COR-L47 (cell line): ENCODE measurements at places on chromosomes 1 and 21.

DNA sequence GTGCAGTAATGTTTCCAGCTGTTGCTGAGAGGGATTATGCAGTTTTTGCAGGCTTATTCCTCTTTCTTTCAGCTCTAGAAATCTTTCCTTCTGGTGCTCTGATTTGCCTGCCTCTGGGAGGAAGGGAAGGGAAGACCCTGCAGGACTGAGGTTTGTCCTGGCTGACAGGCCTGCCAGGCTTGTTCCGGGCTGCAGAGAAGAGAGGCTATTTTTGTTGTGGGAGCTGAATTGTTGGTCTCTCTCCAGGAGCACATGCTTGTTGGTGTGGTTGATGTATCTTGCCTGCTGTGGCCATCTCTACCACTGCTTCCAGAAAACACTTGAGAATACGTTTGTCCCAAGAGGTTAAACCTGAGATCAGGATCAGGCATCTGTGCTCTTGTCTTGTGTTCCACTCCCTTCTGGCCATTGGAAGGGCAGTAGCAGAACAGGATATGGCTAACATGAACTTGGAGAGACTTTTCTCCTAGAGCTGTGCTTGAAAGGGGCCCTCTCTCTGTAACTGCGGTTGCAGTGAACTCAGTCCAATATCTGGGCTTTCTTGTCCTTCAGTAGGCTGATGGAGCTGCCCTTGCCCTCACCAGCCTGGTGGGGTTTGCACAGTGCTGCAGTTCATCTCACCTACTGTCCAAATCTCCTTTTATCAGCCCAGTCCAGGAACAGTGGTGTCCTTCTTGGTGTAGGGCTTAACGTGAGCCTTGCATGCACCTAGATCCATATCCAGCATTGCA lies 21.5 kb upstream of the SLC25A34 start:
- no peak for DNase-seq

GRCh38 chr1:198117267-198117666 lies 39.5 kb upstream of the NEK7 start:
- no peak for DNase-seq

DNA sequence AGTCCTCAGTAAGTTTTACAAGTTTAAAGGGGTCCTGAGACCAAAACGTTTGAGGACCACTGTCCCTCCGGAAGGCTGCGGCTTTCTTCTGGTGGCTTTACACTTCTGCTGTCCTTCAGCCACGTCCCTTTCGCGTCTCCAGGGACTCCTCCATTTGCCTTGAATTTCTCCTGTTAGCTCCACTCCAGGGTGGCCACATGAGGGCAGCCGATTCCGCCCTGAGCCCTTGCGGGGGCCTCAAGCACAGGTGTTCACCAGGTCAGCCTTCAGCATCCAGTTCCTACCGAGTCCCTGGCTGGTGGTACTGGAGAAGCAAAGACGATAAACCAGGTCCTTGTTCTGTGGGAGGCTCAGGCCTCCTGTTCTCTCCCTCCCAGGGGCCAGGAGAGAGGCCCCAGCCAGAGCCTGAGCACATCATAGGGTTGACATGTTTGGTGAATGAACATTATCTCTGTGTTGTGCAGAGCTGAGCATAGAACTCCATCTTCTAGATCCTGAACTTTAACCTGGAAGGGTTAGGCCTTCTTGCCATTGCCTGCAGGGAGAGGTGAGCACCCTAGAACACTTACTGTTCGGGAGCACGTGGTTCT lies 27.4 kb upstream of the COQ8A start:
- peak; percentile 44 for DNase-seq

GRCh38 chr1:118881751-118882150 lies 106.4 kb downstream of the TBX15 start:
- DNase-seq: no peak

- no peak for DNase-seq
These were observed 145.0 kb upstream of the FGGY start for GRCh38 chr1:59151860-59152259.

DNA sequence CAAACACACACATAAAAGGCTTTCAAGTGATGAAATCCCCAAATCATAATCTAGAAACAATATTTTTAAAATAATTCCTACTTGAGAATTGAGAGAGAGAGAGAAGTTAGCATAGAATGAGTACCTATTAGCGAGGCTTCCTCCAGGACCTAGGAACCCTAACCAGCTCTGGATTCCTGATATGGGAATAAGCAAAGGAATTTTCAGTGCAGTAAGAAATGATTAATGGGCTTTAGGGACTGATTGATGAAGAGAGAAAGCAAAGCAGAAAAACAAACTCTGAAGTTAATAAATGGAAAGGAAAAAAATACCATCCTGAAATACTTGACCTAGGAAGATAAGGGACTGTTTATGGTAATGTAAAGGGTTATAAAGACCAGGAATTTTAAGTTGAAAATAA lies 60.6 kb downstream of the WARS2 start:
- DNase-seq: no peak

DNA sequence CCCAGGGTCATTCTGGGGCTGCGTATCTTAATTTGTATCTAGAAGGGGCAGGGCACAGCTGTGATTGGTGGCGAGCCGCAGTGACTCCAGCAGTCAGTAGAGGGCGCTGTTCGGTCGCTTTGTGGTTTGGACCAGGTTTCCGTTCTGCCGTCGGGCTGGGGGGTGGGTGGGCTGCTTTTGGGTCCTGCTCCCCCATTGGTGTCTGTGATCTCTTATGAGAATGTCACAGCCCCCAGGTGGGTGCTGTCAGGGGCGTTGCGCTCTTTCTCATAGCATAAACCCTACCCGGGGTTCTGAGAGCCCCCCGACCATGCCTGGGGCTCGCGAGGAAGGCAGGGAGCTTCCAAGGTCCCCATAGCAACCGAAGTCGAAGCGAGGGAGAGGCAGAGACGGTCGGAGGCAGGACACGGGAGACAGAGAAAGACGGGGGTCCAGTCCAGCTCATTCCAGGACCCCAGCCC lies 5.4 kb downstream of the TFF3 start:
- DNase-seq: peak; percentile 54

GRCh38 chr1:94709891-94710581 lies 110.1 kb upstream of the SLC44A3 start:
- no peak for DNase-seq

GRCh38 chr1:44543064-44543744 lies 131.1 kb downstream of the TMEM53 start:
- peak; percentile 75 for DNase-seq

DNA sequence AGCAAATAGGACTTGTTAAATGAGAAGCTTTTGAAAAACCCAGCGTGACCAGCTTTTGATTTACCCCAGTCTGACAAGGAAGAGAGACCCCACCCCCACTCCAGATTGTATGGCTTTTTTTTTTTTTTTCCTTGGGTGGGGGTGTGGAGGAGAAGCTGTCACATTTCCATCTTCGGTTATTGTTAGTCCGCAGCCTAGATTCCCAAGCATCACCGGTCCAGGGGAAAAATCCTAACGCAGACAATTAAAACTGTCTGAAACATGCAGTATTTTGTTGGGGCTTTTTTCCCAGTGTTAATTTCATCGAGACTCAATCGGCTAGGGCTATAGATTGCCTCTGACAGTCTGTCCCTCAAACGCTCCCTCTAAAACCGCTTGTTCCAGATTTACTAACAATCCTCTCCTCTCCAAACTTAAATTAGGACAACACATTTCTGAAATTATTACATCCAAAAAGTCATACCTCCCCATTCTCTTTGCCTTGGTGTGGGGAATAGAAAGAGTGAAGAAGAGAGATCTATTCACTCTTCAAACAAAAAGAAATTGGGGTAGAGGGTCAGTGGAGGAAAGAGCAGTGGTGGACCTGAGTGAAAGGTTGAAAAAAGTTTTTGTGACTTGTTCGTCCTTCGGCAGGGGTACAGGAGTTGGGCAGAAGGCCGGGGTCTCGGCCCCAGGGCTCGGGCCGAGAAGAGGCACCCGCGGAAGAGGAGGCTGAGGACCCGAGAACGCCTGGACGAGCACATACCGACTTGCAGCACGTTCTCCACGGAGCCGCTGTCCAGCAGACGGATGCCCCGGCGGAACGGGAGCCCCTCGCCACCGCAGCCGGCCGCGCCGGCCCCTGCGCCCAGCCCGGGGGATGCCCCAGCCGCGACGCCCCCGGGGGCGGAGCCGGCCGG lies 1.1 kb downstream of the ZSWIM5 start:
- DNase-seq: no peak

GRCh38 chr1:170410401-170411166 lies 121.4 kb upstream of the GORAB start:
- DNase-seq: no peak

DNA sequence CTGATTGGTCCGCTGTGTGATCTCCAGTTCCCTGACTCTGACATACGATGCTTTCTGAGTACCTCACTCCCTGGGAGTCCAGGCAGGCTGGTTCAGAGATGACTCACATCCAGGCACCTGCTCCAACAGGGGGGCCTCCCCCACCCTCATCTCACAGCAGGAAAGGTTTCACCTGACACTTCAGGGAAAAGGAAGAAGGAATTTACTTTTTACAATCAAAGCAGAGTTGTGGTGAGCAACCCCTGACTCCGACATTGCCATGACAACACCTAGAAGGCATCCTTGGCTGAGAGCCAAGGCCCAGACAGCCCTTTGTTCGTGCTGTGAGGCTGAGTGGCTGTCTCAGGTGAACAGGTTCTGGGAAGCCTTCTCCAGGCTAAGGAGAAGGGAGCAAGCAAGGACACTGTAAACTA lies 164.6 kb upstream of the GJB5 start:
- DNase-seq: peak; percentile 96

DNA sequence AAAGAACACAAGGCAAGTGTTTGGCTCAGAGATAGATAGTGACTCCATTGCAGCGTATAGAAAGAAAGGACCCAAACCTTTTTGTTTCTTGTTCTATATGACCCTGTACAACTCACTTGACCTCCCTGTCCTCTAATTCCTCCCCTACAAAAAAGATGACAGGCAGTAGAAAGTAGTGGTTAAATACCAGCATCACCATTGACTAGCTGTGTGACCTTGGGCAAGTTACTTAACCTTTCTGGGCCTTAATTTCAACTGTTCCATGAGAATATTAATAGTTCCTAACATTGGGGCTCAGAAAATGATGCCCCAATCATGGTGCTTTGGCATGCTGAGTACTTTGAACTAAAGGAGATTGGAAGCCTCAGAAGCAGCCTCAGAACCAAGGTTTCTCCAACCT lies 46.7 kb upstream of the MAN1A2 start:
- DNase-seq: no peak
